Spleen (tissue), 13 donors: ENCODE measurements at places on chromosomes 3 and 15.

GRCh38 chr3:53731934-53732624 lies 114.1 kb downstream of the CHDH start:
- DNase-seq = no peak

DNA sequence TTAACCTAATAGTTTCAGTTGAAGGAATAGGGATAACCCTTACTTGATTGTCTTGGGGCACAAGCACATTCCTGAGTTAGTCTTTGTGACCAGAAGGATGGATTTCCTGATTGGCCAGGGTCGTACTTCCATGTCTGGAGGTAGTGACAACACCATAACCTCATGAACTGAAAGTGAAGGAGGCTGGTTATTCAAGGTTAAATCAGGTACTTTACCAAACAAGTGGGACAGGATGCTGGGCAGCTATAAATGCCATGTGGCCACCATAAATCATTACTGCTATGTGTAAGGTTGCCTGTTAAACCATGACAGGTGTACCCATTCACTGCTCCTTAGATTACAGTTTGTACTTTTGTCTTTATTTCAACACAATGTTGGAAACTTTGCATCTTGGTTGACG lies 128.3 kb upstream of the SAMMSON start:
- no peak for DNase-seq

DNA sequence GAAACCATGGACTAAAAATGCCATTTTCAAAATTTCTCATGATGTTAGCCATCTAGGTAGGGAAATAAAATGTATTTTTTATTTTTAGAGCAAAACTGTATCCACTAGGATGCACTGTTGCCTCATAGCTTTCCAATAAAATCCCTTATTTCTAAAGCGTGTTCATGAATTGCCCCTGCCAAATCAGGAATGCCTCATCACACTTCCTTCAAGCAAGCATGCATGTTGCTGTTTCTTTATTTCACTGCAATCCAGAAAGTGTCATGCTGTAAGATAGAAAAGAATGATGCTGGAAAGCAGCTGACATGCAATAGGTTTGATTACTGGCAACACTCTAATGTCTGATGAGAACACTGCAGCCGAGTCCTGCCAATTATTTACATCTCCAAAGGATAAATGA lies 239.5 kb downstream of the CHL1 start:
- DNase-seq = no peak

GRCh38 chr15:47570881-47571640 lies 146.2 kb upstream of the SEMA6D start:
- no peak for DNase-seq

DNA sequence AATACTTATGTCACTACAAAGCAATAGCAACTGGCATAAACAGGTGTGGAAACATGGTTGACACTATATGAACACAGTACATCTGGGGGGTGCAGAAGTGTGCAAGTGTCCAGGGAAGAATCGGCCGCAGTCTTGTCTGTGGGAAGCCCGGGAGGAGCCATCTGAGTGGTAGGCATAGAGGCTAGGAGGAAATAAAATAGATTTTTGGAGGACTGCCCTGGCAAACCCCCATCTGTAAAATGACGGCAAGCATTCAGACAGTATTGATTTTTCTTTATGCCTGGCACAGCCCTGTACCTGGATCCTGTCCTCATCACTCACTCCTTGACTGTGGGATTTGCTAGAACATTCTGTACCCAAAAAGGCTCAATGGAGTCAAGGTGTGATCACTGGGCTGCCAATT lies 31.3 kb downstream of the THSD4 start:
- DNase-seq = no peak

DNA sequence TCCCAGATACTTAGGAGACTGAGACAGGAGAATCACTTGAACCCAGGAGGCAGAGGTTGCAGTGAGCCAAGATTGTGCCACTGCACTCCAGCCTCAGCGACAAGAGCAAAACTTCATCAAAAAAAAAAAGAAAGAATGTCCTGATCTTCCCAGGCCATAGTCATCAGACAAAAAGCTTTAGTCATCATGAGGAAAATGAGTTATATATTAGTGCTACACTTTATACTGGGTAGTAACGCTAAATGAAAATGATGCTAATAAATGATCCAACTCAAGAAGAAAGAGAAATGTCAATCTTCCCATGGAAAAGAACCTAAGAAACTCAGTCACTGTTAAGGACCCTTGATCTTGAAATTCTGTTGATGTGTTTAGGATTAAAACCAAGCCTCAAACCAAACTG lies 26.3 kb upstream of the TRIM59 start:
- no peak for DNase-seq

- DNase-seq = peak; percentile 25
These were observed 37.0 kb downstream of the FEM1B start for GRCh38 chr15:68314563-68314962.
